Left renal cortex interstitium (tissue), 4 donors: ENCODE measurements at places on chromosomes 4 and X. TPM values are rescaled to one million over a fixed set of nuclear protein-coding genes. Genes with fewer than 3 reads are reported as not detected.

DNA sequence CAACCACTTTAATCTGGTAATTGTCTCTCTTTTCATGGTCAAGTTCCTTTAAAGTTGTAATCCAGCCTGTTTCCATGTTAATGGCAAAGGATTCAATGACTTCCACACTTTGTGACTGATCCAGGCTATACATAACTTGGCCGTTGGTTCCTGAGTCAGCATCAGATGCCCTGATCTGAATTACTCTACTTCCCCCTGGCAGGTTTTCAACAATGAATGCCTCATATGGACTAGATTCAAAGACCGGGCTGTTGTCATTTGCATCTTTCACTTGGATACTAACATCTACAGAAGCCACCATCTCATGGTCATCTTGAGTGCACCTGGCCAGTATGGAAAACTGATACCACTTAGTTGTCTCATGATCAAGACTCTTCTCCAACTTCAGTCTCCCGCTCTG lies 62.6 kb upstream of the MTNR1A start:
- DNase-seq, result no peak

The SLC35A2 gene
- 33.9 TPM for polyA plus RNA-seq

DNA sequence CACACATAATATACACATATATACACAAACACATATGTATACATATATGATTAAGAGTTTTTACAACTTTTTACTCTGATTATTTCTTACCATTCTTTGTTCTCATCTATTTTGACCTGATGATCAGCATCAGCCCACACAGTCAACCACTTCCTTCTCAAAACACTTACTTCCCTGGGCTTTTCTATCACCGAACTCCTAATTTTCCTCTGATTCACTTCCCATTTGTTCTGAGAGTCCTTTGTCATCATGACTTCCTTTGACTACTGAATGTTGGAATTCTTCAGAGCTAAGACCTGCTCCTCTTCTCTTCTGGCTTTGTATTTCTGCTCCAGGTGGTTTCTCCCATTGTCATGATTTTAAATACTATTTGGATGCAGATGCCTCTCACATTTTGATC lies 209.5 kb upstream of the AFF2 start:
- no peak for DNase-seq

The CTAG1B gene
- polyA plus RNA-seq, result not detected

GRCh38 chr4:181008164-181008563 lies 1235.0 kb upstream of the TENM3 start:
- DNase-seq, result no peak

- DNase-seq, result no peak
Observed at GRCh38 chr4:961351-962230, 11.8 kb downstream of the DGKQ start.

DNA sequence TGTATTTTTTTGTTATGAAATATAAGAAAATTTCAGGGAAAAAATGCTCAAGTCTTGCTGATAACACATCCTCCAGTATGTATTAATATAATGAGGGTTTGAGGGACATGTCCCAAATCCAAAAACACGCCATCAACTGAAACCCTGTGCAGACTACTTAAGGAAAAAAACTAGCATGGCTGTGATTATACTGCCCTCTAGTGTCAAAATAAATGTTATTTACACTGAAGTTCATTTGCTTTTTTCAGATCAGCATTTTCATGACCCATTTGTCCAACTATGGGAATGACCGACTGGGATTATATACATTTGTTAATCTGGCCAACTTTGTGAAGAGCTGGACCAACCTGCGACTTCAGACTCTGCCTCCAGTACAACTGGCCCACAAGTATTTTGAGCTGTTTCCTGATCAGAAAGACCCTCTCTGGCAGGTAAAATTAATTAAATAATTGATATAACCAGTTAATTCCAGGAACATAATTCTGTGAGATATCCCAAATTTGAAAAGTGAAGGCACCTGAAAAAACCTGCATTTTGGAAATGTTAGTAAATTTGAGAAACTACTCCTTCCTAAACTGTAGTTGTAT lies 128.5 kb downstream of the PRSS12 start:
- DNase-seq, result peak; percentile 34

GRCh38 chr4:78971776-78972175 lies 32.5 kb upstream of the PAQR3 start:
- no peak for DNase-seq

The GABRE gene
- polyA plus RNA-seq, result 6.3 TPM

The DCAF12L1 gene
- 8.5 TPM for polyA plus RNA-seq

DNA sequence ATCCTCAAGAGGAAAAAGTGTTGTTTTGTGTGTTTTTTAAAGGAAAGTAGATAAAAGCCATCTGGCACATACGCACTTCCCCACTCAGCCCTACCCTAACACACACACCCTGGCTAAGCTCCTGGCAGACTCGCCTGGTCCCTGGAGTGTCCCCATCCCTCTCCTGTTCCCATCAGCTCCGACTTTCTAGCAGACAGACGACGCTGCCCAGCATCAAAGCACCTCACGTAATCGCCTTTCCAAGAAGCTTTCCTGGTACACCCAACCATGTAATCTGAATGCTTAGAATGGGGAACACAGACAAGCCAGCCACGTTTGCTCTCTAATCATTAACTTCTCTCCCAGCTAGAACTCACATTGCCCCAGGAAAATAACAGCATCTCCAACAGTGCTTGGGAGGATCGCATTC lies 116.2 kb downstream of the AFAP1 start:
- DNase-seq, result no peak

DNA sequence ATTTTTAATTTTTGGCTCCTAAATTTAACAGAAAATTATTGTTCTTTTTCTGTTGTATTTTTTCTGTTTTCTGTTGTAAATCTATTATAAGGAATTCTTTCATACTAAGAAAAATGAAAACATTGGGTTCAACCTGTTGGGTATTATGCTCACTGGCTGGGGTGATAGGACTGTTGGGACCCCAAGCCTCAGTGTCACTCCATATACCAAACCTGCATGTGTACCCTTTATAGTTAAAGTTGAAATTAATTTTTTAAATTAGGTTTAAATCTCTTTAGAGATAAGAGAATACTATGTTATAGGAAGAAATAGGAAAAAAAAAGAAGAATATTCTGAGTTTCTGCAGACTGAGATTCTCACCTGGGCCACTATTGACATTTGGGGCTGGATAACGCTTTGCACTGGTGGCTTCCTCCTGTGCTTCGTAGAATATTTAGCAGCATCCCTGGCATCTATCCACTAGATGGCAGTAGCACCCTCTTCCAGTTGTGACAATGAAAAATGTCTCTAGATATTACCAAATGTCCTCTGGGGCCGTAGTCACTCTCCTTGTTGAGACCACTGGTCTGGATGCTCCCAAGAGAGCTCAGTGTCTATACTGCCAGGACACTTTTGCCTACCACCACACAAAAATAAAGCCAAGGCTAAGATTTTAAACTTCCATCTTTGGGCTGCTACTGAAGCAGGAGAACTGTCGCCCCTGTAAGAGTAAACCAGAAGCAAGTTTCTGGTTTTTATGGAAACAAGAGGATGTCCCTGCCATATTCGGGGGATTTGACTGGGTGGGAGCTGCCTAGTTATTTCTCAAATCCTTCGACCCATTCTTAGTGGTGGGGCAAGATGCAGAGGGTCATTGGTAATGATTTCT lies 22.4 kb upstream of the CLTRN start:
- no peak for DNase-seq

GRCh38 chr4:151627491-151627890 lies 133.3 kb downstream of the GATB start:
- DNase-seq, result no peak

The TMPRSS11F gene
- polyA plus RNA-seq, result not detected

The L1CAM gene
- 62.3 TPM for polyA plus RNA-seq

DNA sequence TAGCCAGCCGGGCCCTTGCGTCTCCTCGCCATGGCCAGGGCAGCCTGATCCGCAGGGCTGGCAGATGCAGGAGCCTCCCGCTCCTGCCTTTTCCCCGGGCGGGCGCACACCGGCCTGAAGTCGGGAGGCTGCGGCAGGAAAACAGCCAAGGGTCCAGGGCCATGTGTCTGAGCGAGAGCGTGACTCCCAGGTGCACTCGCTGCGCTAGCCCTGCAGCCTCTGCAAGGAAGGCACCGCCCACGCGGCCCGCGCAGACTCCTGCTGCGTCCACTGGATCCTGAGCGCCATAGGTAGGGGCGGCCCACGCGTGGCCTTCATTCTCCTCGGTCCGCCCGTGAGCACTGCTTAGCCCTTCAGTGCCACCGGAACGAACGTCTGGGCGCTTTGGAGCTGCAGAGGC lies 379.9 kb downstream of the TRAM1L1 start:
- DNase-seq, result no peak

The SMIM31 gene
- 0.16 TPM for polyA plus RNA-seq

GRCh38 chr4:99458911-99459447 lies 23.8 kb upstream of the ADH7 start:
- DNase-seq, result no peak

The VSIG4 gene
- 5.6 TPM for polyA plus RNA-seq

The MTTP gene
- 10.4 TPM for polyA plus RNA-seq

GRCh38 chr4:179472164-179472563 lies 2029.9 kb upstream of the AGA start:
- no peak for DNase-seq

DNA sequence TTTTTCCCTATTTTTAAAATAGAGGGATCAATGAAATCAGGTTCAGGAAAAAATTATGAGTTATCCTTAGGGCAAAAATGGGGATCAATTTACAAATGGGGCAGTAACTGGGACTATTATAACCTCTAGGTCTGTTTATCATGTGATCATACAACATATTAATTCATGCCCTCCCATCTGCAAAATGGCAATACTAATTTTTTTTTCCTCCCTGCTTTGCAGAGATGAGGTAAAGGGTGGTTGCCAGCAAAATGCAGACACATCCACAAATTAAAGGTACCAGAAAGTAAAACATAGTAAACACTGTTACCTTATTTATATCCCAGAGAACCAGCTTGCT lies 467 bp downstream of the HSD17B11 start:
- DNase-seq, result no peak

The PTCHD1 gene
- polyA plus RNA-seq, result 0.56 TPM

The NLGN4X gene
- 15.5 TPM for polyA plus RNA-seq

The MRFAP1 gene
- 377 TPM for polyA plus RNA-seq

The BEX3 gene
- 494 TPM for polyA plus RNA-seq

GRCh38 chr4:39324446-39324845 lies 41.7 kb downstream of the RFC1 start:
- DNase-seq, result no peak

GRCh38 chr4:39846120-39846519 lies 131.6 kb downstream of the PDS5A start:
- DNase-seq, result no peak

DNA sequence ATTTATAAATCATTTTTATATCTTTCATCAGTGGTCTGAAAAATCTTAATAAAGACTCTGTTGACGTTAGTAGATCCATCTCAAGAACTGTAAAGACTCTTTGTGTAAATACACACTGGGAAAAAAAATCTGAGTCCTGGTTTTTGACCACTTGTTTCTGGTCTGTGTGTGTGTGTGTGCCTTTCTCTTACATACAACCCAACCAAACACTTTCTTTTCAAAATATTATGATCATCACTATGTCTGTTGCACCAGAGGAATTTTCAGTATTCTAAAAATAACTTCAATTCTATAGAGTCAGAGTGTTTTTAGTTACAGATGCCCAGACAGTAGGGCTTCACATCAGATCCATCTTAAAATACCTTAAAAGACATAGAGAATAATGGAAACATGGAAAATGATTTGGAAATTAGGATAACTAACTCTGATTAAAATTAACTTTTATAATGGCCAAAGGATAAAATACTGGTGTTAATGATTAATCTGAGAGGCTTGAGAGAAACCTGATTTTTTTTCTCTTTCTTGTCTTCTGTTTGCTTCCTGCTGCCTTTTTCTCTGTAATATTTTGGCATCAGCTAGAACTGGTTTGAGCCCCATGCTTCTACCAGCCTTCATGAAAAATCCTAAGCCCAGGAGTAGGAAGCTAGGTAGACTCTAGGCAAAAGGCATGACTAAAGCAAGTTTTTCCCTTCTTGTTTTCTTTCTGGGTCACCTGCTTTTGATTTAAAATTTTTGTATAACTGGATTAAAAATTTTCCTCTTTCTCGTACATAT lies 99.7 kb downstream of the ATXN3L start:
- DNase-seq, result no peak

DNA sequence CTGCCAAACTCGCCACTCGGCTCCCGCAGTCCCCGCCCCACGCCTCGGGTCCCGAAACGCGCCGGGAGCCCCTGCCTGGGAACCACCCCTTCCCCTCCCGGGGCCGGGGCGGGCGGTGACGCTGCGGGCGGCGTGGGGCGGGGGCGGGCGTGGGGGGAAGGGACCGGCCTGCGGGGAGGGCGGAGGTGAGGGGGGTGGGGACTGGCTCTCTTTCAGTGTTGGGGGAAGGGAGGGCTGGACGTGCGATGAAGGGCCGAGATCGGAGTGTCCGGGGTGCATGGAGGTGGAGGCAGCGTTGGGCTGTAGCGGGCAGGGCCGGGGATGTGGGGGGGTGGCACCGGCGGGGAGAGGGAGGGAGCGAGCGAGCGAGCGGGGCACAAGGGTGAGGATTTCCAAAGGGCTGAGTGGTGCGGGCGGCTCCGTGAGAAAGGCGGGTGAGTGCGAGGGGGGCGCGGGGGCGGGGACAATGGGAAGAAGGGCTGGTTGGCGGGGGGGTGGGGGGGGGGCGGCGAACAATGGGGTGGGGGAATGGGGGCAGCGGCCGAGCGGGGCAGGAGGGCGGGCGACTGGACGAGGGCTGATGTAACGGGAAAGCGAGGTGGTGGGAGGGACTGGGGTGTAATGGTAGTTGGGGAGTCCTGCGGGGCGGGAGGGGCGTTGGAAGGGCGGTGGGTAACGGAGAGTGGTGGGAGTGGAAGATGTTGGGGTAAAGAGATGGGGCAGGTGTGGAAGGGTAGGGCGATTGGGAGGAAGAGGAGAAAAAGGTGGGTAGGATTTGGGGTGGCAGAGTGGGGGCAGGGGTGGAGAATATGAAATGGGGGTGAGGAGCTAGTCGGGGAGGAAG lies 578 bp downstream of the DCUN1D4 start:
- DNase-seq, result no peak

DNA sequence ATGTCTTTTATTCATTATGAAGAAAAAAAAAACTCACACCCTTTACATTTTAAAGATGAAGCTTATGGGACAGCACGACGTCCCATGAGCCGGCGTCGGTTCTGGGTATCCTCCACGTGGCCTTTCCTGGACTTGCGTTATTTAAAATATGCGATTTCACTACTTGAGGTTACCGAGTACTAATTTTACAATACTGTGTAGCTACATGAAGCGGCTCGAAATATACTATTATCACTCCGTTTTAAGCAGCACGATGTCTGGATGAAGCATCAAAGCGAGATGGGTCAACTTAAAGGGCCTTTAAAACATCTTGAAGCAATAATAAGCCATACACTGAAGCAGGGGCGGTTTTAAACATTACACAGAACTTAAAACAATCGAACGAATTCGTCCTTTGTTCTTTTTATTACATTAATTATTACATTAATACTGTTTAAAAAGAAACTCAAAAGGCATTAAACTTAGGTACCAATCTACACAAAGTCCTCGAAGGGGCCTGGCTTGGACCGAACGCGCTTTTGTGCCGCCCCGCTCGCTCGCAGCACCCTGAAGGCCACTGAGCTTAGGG lies 1.4 kb upstream of the KLF3 start:
- no peak for DNase-seq
